ENCODE measurements at places on chromosomes 7 and 10.

- no peak for DNase-seq
Measured at GRCh38 chr7:142407939-142408570, 150.2 kb upstream of the PRSS58 start.

- no peak for DNase-seq
Measured at GRCh38 chr7:82726038-82726800, 282.6 kb upstream of the CACNA2D1 start.

- no peak for DNase-seq
Measured at GRCh38 chr7:128271471-128271941, 30.4 kb downstream of the LEP start.

- no peak for DNase-seq
Measured at GRCh38 chr7:149681274-149681673, 92.1 kb downstream of the ZNF467 start.

- DNase-seq: no peak
Measured at GRCh38 chr7:36760856-36761762, 36.8 kb upstream of the AOAH start.

DNA sequence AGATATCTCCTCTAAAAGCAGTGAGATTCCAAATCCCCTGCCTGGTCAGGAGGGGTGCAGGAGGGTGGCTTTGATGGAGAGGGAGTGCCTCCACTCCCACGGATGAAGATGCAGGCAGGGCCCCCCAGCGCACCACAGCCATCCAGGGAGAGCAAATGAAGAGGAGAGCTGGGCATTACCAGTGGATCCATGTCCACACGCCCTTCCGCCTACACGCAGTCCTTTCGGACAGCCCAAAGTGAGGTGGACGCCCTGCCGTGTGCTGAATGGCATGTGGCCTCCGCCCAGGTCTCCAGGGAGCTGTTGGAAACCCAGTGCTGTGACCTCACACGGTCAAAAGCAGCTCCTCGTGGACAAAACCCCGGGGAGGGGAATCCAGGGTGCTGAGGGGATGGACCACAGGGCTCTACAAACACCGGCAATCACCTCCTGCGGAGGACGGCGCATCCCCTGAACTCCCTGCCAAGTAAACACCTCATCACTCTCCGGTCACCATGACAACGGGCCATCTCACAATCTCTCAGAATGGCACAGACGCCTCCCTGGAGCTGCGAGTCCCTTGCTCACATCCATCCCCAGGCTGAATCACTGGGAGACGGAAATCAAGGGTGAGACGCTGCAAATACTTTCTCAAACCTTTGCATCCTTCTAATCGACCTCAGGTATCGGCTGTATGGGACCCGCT is 35.0 kb upstream of the DNAAF5 start:
- DNase-seq: no peak
